ENCODE measurements at places on chromosomes 6 and 20.

GRCh38 chr6:139329224-139329623 is 37.4 kb upstream of the TXLNB start:
- ATAC-seq, result no peak

DNA sequence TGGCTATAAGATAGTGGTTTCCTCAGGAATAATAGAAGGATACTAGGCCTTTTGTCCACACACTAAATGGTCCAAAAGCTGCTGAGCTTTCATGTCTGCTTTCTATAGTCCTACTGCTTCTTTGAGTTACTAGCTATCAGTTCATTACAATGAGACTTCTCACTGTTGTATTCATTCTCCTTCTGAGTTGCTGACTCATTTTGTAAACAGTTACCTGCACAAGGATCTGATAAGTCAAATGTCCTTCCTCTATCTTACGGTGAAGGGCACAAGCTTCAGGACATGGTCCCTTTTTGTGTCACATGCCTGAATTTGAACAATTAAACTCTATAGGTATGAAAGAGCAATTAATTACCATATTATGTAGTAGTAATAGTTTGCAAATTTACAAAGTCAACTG is 90.5 kb downstream of the MAN1A1 start:
- peak; percentile 61 for ATAC-seq

DNA sequence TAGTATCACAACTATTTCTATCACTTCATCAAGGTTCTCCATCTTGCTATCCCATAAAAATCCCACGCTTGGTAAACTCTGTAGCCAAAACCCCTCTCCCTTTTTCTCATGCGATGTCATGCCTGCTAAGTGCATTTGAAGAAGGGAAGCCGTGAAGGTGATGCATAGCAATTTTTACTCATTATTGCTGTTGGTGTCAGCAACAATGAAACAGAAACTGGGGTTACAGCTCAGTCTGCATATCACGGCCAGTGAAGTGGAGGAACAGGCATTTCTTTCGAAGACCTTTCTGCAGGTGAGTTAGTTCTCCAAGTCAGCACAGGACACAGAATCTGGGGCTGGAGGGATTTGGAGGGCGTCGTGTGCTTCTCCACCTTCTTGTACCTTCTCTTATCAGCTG is 5.8 kb downstream of the UNC93A start:
- peak; percentile 29 for ATAC-seq

DNA sequence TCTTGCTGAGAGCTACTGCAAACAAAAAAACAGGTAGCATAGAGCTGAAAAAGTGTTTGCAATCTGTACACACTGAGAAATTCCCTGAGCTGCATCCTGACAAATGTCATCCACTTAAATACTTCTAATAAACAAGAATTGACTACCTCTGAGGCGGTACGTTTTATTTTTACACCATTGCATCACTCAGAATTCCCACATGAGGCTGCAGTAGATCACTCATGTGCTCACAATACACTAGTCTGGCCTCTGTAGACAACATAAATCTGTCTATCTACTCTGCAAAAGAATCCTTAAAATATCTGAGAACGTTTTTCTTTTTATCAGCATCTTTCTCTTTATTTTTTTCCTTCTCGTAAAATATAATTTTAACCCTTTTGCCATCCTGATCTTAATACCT is 661.4 kb downstream of the EPHA7 start:
- no peak for ATAC-seq

- ATAC-seq, result no peak
These were observed 219.5 kb downstream of the SMOC2 start for GRCh38 chr6:168660400-168660945.

DNA sequence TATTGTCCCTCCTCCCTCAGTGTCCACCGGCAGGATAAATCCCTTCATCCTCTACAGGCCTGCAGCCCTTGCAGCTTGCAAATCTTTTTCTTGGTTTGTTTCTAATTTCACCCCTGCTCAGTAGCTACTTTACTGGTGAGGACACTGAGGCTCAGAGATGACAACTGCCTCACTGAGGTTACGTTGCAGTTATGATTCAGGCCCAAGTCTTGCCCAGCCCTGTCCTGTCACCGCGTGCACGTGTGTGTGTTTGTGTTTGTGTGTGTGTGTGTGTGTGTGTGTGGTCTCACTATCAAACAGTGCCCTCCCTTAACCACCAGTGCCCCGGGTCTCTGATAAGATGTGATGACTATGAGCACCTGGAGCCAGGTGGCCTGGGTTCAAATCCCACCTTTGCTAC is 21.1 kb downstream of the FAM110A start:
- no peak for ATAC-seq

- ATAC-seq, result no peak
These were observed 136.2 kb upstream of the INSM1 start for GRCh38 chr20:20231528-20232298.

DNA sequence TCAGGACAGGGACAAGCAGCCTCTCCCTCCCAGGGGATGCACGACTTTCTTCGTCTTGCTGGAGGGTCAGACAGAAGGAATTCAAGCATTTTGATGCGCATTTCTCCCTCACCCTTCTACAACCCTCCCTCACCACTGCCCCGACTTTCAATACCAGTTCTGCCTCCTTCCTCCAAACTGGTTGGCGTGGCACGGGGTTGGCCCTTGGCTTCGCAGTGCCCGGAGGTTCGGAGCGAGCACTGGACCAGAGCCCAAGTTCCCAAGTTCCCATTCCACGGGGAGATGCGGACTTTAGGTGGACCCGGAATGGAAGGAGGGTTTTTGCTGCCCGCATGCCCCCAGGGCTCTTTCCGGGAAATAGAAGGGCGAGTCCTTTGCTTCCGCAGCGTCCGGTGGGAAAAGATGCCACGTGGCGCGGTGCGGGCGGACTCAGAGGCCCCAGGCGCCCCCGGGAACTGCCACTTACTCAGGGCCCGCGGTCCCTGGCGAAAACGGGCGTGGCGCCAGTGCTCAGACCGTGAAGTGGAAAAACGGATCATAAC is 8.0 kb upstream of the LAMP5 start:
- ATAC-seq, result no peak

- no peak for ATAC-seq
These were observed 439.8 kb downstream of the BMP2 start for GRCh38 chr20:7207186-7207798.

GRCh38 chr6:40845553-40845952 is 193.5 kb downstream of the UNC5CL start:
- ATAC-seq, result peak; percentile 28

DNA sequence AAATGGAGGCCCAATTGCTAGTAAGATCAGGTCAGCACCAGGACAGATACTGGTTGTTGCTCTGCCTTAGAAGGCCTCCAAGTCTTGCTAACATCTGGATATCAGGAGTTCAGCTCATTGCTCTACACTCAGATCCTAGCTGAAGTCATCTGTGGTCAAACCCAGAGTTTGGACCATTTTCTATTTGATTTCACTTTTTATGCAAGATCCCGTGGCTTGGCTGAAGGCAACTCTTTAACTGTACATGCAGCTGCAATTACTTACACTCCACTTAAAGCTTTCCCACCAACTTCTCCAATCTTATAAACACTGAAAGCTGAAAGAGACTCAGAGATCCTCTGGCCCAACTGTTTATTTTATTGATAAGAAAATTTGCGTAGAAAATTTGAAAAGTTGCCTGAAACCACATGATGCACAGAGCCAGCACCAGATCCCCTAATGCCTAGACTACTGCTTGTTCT is 2.7 kb downstream of the SLC17A2 start:
- no peak for ATAC-seq

- no peak for ATAC-seq
These were observed 59.1 kb downstream of the EZR start for GRCh38 chr6:158759966-158760617.

- no peak for ATAC-seq
These were observed 18.8 kb upstream of the IER3 start for GRCh38 chr6:30763155-30763617.

GRCh38 chr6:160269023-160269521 is 10.5 kb upstream of the SLC22A2 start:
- ATAC-seq, result no peak

DNA sequence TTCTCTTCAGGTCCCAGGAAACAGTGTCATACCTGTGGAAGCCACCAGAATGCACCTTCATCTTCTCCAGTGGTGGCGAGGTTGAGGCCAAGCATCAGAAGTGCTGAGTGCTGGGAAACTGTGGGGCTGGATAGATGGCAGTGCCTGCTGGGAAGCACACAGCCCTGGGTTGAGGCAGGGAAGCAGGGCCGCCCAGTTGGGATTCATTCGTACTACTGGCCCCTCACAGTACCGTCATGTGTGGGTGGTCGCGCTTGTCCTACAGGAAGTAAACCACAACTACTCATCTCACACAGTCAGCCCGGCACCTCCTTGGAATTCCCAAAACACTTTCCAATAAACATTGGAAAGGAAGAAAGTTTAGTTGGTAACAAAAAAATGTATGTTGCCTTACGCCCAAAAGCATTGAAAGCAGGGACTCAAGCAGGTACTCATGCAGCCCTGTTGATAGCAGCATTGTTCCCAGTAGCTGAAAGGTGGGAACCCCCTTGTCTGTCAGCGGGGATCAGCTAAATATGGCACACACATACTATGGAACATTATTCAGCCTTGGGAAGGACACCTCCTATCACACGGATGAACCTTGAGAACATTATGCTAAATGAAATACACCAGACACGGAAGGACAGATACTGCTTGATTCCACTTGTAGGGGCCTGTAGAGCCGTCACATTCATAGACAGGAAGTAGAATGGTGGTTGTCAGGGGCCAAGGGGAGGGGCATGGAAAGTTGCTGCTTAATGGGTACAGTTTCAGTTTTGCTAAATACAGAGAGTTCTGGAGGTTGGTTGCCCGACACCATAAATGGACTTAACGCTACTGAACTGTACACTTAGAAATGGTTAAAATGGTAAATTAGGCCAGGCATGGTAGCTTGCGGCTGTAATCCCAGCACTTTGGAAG is 162.7 kb downstream of the MTHFD1L start:
- ATAC-seq, result peak; percentile 38

DNA sequence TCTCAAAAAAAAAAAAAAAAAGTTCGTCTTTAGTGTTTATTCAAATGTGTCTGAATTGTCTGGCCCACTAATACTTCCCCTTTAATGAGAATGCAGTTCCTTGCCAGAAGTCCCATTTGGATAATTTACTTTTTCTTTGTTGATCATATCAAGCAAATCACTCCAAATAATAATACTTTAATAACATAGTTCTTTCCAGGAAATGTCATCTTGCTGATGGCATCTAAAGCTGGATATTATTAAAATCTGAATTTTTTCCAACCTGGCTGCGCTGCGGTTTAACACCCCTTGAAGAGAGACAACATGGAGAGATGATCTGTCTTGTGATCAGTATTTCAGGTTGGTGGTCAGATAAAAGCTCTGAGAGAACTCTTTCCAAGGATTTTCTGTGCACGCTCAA is 111.2 kb upstream of the CNKSR3 start:
- ATAC-seq, result no peak

GRCh38 chr20:43096126-43096930 is 93.4 kb downstream of the PTPRT start:
- ATAC-seq, result no peak

- peak; percentile 38 for ATAC-seq
These were observed 143.2 kb downstream of the PTCHD4 start for GRCh38 chr6:47967843-47968242.

- no peak for ATAC-seq
These were observed 161.0 kb downstream of the ASCC3 start for GRCh38 chr6:100719883-100720682.

DNA sequence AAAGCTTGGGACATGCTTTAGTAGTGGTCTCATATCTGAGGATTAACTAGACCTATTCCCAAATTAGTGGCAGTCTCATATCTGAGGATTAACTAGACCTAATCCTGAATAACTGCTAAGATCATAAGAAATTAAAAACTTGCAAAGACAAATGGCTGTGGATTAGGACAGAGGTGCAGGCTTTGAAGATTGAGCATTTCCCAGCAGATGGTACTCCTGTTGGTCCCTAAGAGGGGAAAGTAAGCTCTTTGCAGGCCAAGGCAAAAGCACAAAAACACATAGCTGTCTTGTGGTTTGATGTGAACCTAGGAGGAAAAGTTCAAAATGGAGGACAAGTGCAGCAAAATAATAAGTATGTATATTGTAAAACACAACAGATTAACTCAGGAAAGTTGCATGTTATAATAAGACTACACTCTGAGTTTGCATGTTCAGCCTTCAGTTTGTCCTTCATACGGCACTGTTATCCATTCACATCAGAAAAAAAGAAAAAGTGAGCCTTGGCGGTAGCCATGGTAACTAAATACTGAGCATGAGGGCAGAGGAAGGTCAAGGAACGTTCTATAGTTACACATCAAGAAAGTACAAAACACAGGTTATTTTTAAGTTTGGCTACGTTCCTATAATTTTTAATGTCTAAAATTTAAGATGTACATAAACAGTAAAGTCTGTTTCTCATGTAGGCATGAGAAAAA is 62.8 kb downstream of the FILIP1 start:
- no peak for ATAC-seq

- ATAC-seq, result peak; percentile 54
These were observed 168.9 kb upstream of the CENPW start for GRCh38 chr6:126170978-126171382.

GRCh38 chr6:118663993-118664985 is 12.9 kb upstream of the CEP85L start:
- peak; percentile 52 for ATAC-seq

GRCh38 chr20:37901240-37901639 is 1.7 kb upstream of the VSTM2L start:
- ATAC-seq, result no peak

DNA sequence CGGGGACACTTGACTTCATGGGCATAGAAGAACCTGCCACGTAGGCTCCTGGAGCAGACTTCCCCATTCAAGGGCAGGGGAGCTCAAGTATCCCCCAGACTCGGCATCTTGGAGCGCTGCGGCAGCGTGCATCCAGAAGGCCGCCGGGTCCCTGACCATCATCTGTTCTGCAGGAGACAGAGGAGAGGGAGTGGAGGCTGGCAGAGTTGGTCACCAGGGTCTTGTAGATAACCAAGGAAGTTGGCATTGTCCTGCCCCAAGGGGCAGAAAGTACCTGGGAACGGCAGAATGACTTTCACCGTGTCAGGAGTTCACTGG is 82.8 kb downstream of the TCP11 start:
- ATAC-seq, result no peak

GRCh38 chr6:43717822-43718221 is 30.2 kb upstream of the MRPS18A start:
- ATAC-seq, result no peak

GRCh38 chr20:9411833-9412232 is 102.6 kb upstream of the LAMP5 start:
- no peak for ATAC-seq

DNA sequence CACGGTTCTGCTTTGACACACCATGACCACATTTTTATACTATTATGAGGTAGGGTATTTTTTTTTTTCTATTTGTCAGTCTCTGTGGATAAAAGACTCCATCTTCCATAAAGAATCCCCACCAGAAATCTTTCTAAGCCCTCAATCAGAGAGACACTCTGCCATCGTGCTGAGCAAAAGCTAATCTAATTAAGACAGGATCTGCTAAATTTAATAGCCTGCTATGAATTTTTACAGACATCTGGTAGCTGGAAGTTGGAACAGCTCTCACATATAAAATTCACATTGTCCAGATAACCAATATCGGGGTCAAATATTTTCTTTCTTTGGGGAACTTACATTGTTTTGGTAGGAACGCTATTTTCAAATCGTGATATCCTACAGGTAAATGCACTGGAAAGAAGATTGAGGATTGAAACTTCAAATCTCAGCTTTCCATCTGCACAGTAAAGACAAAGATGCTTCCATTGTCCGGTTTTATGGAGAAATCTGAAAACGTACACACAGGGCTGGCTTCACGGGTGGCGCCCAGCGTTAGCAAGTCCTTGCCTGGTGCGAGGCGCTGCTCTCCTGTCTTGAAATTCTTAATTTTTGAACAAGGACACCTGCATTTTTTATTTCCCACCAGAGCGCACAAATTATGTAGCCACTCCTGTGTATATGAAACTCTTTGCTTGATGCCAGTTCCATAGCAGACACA is 573.8 kb upstream of the NOX3 start:
- peak; percentile 24 for ATAC-seq
